Endodermal cell (in vitro differentiated cells): ENCODE measurements at places on chromosomes 2 and 18. TPM values are rescaled to one million over a fixed set of nuclear protein-coding genes. Genes with fewer than 3 reads are reported as not detected.

- DNase-seq = no peak
These were observed 26.5 kb downstream of the WDR35 start for GRCh38 chr2:19963386-19963785.

GRCh38 chr2:12074126-12074844 is 327.9 kb downstream of the LPIN1 start:
- DNase-seq = peak; percentile 64

DNA sequence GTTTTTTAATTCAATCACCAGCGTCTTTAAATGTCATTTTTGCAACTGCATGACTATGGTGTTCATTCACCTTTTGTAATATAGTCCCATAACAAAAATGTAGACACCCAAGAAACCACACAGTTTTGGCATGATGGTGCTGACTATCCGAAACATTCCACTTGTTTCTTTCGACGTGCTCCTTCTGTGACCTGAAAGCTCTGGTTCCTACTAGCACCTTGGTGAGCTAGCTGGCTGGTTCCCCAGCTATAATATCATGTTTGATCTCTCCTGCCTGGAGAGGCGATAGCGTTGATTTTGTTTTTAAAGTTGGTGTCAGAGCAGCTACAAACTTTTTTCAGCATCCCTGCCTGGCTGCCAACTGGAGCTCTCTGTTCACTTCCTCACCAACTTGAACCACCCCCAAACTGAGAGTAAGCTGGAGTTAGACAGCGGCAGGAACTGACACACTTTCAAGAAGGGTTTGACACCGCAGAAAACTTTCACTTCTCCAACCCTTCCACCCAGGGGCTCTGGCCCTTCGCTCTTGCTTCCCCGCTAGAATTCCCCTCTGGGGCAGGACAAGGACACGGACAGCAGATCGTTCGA is 1.1 kb downstream of the ATAD2B start:
- DNase-seq = no peak

- DNase-seq = no peak
These were observed 298.8 kb downstream of the RPRM start for GRCh38 chr2:153179808-153180207.

The SCLY gene
- total RNA-seq = 38.0 and 39.0 TPM in 2 replicates

The ZAP70 gene
- 8.3 to 13.4 TPM (median 9.0 TPM) in 3 replicates for total RNA-seq
